ENCODE measurements at places on chromosomes 11 and 22.

DNA sequence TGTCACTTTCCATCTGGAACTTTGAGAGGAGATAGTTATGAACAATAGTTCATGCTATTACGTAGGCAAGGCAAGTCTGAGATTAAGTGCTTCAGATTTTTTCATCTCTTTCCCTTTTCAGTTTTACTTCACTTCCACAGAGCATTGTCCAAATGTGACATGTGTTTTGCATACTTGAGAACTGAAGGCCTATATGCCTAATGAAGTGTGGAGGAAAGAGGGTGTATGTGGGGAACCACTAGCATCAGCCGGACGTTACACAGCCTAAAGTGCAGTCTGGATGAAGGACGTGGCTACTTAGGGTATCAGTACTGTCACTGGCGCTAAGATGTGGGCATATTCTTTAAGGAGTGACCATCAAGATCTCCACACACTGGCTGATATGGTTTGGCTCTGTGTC is 26.2 kb downstream of the FANCF start:
- no peak for DNase-seq

DNA sequence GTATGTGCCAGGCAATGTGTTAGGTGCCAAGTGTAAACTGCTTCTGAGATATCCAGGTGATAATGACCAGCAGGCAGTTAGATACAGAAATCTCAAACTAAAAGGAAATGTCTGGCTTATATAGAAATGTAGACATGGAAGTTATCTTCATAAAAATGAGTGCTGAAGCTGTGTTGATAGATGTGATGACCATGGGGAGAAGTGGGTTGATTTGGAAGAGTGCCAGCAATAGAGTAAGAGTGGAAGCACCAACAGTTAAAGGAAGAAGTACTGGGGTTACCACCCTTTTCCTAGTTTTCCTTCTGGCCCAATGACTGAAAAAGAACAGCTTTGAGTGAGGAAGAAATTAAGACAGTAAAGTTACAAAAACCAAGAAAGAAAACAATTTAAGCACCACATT is 68.5 kb downstream of the C2CD3 start:
- no peak for DNase-seq

DNA sequence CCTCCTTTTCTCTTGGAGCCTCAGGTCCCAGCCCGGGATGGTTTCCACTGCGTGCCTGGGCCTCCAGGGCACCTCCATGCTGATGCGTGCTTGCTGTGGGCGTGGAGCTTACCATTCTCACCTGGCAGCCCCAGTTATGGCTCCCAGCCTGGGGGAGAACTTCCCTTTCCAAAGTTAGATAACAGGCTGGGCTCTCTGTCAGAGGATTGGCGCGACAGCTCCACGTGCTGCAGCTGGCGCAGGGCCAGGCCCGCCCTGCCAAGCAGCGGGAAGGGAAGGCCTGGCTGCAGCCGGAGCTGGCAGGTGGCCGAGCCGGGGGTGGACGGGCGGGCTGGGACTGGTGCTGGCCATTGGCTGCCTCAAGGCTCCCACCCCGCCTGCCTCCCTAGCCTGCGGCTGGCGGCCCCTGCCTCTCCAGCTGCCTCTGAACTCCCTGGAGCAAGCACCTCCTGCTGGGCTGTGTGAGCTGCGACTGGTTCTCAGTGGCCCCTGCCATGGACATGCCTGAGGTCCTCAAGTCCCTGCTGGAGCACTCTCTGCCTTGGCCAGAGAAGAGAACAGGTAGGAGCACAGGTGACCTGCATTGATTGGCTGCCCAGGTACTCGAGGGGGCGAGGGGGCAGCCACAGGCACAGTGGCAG is 14.6 kb upstream of the TEF start:
- DNase-seq: no peak

GRCh38 chr22:46482056-46482675 is 55.3 kb downstream of the CELSR1 start:
- DNase-seq: no peak

- no peak for DNase-seq
Observed at GRCh38 chr22:42772647-42773046, 52.0 kb upstream of the A4GALT start.

DNA sequence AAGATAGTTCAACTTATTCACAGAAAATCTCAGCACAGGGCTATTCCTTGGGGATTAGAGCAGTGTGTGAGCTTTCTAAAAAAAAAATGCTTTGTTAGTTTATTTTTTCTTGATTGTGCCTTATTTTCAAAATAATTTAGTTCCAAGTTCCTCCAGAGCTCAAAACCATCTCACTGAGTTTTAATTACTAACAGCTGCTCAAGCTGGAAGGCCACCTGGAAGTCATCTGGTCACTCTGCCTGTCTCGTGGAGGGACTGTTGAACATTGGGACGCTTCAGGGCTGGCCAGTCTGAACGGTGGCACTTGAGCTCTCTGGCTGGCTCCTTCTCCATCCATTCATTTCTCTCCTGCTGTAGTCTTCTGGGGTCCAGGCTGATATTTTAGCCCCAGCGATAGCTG is 4.0 kb downstream of the OR51E1 start:
- no peak for DNase-seq

DNA sequence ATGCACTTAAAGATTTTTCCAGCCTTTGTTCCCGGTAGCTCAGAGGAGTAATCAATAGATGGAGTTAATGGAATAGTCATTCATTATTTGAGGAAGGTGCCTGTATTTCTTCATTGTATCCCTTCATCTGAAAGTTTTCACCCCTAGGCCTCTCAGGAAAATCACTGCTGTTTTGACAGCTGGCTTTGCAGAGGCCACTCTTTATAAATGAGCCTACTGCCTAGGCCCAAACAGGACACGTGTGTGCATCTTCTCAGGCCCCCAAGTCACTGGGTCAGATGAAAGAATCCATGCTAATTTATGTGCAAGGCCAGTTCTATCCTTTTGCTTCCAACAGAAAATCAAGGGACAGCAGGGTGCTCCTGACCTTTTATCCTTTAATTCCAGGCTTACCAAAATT is 76.8 kb downstream of the MPPED2 start:
- no peak for DNase-seq

GRCh38 chr11:71366076-71366475 is 82.1 kb downstream of the DHCR7 start:
- no peak for DNase-seq

DNA sequence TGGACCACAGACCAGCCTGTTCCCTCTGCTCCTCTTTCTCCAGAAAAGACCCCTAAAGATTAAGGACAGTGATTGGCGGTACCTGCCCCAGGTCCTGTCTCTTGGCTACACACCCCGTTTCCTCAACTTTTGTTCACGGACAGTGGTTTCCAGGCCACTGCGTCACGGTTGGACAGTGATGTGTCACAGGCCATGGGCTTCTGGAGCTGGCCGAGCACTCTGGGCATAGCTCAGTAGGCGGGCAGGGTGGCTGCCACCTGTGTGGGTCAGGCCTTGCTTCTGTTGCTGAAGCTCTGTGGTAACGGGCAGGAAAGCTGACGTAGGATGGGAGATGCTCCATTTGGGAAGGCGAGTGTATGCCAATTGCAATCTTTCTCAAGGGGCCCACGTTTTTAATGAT is 13.6 kb downstream of the TUB start:
- no peak for DNase-seq

DNA sequence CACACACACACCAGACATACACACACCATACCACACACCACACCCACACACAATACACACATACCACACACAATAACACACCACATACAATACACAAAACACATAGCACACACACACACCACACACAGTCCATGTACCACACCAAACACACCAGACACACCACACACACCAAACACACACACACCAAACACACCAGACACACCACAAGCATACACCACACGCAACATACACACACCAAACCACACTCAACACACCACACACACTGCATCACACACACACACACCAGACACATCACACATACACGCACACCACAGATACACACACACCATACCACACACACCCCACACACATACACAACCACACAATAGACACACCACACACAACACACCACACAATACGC is 54.8 kb downstream of the IGSF9B start:
- DNase-seq: no peak

- DNase-seq: no peak
Observed at GRCh38 chr22:49112176-49112575, 715.5 kb downstream of the BRD1 start.

- DNase-seq: no peak
Observed at GRCh38 chr11:125588505-125588904, 4.1 kb upstream of the STT3A start.

GRCh38 chr11:74208507-74208906 is 37.4 kb downstream of the PPME1 start:
- DNase-seq: no peak

- no peak for DNase-seq
Observed at GRCh38 chr11:108322666-108323065, 99.8 kb downstream of the ATM start.

DNA sequence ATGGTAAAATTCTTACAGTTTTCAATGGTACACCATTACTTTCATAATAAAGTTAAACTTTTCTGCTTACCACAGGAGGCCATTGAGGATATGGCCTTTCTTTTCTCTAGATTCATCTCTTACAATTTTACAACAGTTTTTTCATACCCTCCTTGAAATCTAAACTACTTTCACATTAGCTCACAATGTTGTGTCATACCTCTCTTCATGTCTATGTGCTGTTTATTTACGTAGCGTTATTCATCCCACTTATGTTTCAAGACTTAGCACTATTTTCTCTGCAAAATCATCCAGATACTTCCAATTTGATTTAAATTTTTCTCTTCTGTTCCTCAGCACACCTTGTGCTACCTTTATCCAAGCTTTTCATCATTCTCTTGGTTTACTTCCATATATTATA is 123.3 kb downstream of the METTL15 start:
- no peak for DNase-seq

GRCh38 chr11:8033305-8034105 is 46.4 kb downstream of the EIF3F start:
- peak; percentile 49 for DNase-seq

DNA sequence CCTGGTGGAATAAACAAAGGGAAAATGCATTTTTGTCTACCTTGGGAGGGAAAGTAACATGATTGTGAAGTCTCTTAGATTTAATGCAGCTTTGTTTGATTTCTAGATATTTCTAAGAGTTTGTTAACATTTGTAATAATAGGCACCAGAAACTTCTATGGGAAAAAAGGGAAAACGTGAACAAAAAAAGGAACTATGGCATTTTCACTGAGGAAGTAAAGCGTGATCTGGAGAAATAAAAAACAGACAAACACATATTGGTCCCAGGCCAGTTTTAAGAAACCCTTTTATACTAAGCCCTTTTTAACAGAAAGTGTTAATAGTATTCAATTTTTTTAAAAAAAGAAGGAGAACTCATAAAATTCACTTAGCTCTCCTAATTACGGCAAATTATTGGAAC is 6.9 kb upstream of the MS4A7 start:
- no peak for DNase-seq

DNA sequence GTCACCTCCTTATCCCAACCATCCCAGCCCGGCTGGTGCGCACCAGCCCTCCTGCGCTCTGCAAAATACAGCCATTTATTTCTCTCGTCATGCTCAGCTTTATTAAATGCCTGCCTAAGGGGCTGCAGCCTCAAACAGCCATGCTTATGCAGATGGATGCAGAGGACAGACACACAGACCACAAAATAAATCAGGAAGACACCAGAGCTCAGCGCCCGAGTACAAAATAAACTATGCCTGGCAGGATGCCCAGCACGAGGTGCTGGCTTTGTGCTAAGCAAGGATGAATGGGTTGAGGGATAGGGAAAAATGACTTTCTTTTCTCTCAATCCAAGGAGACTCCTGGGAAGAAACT is 70.5 kb downstream of the RPUSD4 start:
- DNase-seq: no peak

- no peak for DNase-seq
Observed at GRCh38 chr22:39148026-39148726, 4.3 kb downstream of the CBX7 start.

DNA sequence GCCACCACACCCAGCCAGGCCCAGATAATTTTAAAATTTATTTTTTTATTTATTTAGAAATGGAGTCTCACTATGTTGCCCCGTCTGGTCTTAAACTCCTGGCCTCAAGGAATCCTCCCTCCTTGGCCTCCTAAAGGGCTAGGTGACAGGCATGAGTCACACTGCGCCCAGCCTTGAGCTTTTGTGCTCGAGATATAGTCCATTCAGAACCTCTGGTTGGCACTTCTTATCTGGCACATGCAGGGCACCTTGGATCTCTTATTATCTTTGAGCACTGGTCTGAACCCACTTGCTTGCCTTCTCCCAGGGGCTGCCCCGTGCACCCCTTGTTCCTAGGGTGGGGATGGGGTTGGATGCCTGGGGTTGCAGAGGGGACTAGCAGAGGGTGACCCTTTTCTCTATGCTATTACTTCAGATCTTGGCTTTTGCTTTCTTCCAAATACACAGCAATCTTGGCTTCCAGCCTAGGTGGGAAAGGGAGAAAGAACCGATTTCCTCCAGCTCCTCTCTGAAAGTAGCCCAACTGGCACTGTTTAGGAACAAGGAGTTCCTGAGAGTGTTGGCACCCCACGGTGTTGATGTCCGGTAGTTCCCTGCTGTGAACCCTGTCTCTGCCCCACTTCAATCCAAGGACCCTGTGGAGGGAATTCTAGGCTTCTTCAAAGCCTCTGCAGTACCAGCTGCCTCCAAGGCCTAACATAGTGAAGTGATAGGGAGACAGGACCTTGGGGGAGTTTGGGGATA is 1.3 kb upstream of the SLC3A2 start:
- DNase-seq: no peak
